CD4-positive, alpha-beta T cell treated with Interleukin-15 for 4 hours (primary cell): ENCODE measurements at places on chromosomes 4 and X.

GRCh38 chr4:92104506-92104905 is 199.3 kb upstream of the GRID2 start:
- DNase-seq: no peak

- DNase-seq: no peak
Observed at GRCh38 chrX:153686711-153687110, 1.0 kb upstream of the SLC6A8 start.

DNA sequence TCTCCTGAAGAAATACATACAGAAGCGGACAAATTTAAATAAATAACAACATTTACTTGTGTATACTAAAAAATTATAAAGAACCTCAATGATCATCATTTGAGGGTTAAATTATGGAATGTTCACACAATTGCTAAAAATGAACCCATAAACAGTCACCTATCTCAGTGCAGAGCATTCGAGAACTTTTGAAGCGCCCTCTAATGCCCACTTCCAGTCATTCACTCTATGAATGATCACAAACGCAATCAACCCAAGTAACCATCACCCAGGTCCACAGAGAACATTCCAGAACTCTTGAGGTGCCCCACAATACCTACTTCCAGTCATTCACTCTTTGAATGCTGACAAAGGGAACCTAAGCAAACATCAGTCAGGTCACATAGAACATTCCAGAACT is 103.5 kb upstream of the PLAC1 start:
- no peak for DNase-seq

GRCh38 chr4:83113429-83113786 is 1.1 kb downstream of the PLAC8 start:
- DNase-seq: no peak
